ENCODE measurements at places on chromosomes 1 and 21.

DNA sequence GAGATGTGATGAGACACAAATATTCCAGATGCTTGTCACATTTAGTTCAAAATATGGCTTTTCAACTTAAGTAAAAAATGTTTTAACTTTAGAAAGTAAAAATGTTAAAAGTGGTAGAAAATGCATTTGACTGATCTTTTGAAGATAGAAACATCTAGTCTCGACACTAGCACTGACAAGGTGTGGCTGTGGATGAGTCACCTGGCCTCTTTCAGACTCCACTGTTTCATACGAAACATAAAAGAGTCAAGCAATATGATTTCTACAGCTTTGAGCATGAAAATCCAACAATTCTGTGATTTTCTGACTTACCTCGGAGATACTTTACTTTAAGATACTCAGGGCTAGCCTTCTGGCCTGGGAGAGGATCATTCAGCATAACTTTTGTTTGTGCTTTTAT is 47.7 kb downstream of the TTC13 start:
- no peak for DNase-seq

DNA sequence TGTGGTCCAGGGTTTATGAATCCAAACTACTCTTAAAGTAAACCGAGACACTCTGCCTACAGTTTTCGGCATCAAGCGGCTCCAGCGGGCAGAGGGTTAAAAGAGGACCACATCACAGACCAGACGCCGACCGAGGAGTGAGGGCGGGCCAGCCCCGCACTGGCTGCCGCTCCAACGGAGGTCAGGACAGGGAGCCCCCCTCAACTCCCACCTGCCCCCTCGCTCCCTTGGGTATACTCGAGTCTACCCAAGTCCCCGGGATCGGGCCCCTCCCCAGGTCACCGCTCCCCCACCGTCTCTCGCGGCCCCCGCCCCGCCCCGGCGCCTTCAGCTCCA is 312 bp downstream of the ARNT start:
- no peak for DNase-seq

DNA sequence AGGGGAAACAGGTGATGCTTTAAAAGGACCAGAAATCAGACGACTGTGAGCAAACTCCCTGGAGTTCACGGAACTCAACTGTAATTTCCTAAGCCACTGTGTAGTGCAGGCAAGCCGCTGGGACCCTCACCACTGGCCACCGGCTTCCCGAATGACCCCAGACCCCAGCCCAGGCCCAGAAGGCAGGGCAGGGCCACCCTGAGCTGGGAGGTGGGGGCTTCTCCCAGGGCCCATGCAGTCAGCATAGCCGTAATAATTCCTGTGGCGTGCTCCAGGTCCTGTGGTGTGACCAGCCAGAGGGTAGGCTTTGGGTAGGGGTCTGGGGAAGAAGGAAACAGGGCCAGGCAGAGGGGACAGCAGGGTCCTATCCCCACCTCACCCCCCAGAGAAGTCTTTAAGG is 3.5 kb upstream of the ARF1 start:
- DNase-seq = no peak

DNA sequence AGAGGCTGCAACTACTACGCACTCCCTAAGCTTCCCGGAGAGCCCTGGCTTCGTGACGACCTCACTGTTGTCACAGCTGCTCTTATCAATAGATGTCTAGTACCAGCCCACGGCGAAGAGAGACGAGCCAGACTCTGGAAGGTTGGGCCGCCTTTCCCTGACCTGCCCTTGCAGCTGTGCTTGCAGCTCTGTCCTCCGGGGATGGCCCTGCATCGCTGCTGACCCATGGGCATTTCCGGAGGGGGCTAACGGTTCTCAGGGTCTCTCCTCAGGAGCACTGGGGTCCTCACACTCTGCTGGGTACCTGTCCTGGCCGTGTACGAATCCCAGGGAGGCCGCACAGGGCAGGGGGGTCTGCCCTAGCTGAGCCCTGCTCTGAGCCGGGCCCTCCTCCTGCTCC is 93.8 kb upstream of the COL6A1 start:
- no peak for DNase-seq

DNA sequence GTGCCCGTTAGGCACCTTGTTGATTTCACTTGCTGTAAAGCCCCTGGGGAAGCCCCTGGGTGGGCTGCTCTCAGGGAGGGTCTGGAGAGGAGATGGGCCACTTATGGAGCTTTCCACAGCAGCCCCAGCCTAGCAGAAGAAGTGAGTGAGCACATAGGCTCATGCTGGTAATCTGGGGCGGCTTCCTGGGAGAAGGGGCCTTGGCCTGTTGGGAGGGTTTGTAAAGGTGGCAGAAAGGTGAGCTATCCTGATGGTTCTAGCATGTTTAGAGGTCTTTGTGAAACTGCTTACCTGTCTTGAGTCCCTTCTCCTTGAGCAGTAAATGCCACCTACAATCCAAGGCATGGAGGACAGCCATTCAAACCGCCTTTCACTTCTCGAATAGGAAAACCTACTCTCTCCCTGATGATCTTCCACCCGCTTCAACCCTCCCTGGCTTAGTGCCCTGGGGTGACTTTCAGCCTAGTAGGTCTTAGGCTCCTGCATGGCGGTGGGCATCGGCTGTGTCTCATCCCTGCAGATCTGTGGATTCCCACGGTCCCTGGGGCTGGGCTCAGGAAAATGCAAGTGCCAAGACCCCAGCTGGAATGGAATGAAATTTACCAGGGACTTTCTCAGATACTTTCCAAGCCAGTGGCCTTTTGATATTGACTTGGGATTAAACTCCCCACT is 87.6 kb upstream of the SELENON start:
- no peak for DNase-seq

GRCh38 chr1:174337000-174337681 is 110.6 kb upstream of the GPR52 start:
- no peak for DNase-seq

DNA sequence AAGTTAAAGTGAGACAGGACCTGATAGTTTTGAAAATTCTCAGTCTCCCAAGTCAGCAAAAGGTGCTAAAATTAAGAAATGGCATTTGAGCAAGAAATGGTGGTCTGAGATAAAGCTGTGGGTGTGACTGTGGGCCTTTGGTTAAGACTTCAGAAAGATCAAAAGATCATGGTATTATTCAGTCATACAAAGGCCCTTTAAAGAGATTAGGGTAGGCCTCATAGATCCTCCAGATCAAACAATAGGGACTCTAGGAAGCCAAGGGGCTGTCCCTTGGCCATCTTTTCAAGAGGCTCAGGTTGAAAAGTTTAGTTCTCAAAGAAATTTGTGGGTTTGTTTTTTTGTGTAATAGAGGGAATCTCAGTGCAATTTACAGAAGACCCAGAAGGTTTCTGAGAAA is 8.4 kb downstream of the HMGB4 start:
- no peak for DNase-seq

GRCh38 chr1:18734001-18734400 is 103.4 kb downstream of the PAX7 start:
- no peak for DNase-seq

DNA sequence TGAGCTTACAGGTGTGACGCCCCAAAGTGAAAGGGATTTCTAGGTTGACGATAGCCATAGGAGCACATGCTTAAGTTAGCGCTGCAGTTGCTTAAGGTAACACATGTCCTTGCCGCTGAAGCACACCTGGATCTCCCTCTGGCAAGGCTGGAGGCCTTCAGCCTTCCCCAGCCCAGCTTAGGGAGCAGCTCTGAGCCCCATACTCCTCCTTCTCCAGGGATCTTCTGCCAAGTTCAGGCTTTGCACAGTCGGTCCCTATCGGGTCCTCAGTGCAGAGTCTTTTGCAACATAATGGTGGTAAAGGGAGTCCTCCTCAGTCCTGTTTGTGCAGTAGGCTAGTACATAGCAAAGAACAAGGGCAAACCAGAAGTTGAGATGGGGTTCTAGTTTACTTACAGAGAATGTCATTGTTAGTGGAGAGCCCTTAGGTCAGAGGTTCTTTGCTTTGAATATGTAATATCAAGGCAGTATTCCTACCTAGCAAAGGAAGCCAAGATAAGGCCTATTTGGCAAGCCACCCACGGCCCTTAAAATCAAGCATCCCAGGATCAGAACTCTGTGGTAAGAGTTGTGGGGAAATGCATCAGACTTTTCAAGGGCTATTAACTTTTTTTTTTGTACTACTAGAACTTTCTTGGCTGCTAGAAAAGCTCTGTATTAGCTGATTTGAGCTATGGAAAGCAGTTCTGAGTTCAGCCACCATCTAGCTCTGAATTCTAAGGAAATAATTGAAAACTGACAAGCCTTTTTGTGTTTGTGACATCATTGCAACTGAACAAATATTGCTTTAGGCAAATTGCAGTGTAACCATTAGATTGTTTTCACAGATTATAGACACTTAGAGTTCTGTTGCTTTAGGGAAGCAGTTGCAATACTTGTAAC is 1.4 kb downstream of the EVA1C start:
- no peak for DNase-seq

- DNase-seq = no peak
These were observed 7.4 kb downstream of the HYI start for GRCh38 chr1:43446388-43446740.

DNA sequence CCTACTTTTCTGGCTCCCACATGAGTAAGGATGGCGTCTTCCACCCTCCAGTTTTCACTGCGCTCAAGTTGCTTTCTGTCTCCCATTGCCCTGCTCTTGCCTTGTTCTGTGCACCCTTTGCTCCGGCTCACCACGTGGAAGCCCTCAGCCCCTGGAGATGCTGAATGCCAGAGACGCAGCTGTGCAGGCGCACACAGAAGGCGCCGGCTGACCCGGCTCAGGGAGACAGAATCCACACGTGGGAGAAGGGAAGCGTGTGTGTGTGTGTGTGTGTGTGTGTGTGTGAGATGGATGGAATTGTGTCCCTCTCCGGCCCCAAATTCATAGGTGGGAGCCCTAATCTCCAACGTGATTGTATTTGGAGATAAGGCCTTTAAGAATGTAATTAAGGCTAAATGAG is 118.2 kb upstream of the ERRFI1 start:
- DNase-seq = no peak

DNA sequence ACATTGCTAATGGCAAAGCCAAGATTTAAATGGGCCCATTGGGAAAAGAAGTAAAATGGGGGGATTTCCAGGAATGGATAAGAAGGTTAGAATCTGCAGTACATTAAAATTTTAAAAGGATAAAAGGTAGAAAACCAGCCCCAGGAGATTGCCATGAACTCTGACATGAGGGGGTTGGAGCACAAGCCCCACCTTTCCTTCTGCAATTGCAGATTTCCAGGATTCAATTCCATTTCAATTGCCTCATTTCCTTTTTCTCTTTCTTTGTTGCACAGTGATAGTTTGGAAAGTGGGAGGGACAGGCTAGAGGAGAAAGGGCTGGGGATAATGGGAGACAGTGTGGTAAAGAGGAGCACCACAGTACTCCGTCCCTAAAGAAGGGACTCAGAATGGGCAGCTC is 238.5 kb upstream of the RAB4A start:
- no peak for DNase-seq

DNA sequence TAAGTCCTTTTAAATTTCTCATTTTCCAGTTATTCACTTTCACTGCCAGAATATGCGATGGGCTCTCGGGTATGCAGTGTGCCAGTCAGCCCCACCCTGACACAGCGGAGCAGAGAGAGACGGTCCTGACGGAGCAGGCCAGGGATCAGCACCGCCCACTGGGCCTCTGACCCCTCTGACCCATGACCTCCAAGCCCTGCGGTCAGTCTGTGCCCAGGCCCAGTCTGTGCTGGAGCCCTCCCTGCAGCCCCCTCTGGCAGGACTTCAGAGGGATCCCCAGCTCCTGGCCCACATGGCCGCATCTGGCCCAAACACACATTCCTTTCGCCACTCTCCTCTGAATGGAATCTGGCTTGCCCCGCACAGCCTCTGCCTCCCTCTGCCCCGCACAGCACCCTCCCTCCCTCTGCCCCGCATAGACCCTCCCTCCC is 43.4 kb upstream of the COL6A2 start:
- DNase-seq = no peak

DNA sequence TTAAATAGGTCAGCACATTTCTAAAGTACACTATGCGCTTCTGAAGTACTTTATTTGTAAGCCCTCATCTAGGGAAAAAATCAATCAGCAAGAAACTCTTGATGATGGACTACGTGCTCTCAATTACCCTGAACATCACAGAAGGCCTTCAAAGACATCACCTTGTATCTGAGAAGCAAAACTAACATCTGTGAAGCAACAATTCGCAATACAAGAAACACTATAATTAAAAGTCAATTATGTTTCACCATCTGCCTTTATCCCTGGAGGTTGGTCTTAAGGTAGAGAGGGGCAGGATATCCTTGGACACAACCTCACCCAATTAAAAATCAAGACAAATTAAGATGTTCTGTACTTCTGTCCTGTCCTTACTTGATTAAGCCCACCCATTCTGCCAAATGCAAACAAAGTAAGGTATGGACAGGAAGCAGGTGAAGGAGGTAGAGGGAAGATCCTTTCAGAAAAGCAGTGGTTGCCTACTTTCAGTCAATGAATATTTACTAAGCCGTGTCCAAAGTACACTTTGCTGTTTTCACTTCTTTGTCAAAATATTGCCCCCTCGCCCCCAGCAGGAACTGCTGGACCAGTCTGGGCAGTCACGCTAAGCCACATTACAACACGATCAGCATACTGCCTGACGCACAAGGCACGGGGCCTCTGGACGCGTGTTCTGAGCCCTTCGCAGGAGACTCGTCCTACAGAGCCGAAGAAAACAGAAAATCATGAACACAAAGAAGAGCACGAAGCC is 887 bp downstream of the SLC19A2 start:
- peak; percentile 1 for DNase-seq

DNA sequence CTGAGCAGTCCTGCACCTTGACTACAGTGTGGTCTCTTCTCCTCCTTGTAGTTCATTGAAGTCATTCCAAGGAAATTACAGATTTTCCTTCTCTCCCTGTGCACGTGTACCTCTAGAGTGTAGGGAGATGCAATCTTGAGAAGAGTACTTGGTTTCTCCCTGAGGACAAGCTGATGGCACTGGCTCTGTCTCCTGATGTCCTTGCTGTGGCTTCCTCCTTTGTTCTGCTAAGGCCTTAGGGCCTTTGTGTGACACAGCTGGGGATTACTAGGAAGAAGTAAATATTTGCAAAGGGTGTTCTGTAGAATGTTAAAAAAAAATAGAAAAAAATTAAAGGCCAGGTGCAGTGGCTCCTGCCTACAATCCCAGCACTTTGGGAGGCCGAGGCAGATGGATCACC is 66.2 kb upstream of the APOBEC4 start:
- no peak for DNase-seq

DNA sequence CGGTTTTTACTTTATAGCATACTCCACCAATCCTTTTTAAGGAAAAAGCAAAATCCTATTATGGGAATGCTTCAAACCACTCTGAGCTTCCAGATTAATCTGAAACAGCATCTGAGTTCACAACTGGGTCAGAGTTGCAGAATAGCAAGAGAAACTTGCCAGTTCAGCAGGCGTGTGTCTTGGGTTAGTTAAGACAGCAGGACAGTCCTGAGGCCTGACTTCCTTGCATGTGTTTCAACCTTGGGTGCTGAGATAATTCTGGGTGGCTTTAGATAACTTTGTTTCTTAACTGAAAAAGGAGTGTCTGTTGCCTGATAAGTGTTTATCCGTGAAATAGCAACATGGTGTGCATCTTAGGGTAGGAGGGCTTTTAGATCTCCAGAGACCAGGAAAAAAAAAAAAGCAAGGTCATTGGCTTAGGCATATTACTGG is 169.2 kb downstream of the DHRS3 start:
- DNase-seq = no peak

Data from activated naive CD4-positive, alpha-beta T cell (primary cell).